Activated CD4-positive, CD25-positive, alpha-beta regulatory T cell (primary cell): ENCODE measurements at places on chromosomes 16 and 17.

GRCh38 chr16:69005641-69006355 is 99.7 kb upstream of the HAS3 start:
- DNase-seq, result no peak

DNA sequence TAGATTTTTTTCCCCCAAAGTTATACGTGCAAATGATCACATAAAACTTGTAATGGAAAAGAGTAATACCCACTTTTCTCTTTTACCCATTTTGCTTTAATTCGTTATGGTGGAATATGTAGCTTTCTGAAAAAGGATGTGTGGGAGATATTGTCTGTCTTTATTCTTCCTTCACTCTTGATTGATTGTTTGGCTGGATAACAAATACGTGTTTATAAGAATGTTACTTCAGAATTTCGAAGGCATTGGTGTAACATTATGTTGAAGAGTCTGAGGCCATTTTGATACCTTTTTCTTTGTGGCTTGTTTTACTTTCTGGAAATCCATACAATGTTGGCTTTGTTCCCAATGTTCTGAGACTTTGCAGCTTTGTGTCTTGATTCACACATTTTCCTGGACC is 71.4 kb downstream of the BCAS3 start:
- DNase-seq, result no peak

DNA sequence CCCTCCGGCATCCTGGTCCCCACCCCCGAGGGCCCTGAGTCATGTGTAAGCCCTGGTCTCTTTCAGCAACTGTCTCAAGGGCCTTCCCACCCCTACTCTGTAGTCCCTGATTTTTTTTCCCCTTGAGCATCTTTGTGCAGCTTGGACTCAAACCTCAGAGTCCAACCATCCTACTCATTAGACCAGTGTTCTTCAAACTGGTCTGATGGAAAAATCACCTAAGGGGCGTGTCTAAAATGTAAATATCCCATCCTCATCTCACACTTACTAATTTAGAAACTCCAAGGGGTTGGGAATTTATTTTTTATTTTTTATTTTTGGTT is 624 bp downstream of the G6PC3 start:
- DNase-seq, result no peak

DNA sequence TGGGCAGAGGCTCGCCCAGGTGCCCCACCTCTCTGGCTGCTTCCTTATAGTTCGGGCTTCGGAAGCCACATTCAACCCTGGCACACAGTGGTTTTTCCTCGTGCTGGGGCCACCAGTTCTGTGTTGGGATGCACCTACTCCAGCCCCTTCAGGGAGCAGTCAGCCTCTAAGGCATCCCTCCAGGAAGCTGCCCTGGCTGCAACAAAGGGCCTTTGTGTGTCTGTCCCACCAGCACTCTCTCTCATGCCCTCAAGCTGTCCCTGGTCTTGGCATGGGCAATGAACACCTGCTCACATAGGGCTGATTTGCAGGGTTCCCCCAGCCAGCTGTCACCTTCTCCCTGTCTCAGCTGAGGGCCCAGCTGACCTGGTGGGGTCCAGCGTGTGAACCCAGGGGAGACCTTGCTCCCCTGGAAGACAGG is 754 bp upstream of the NOXO1 start:
- DNase-seq, result no peak

- no peak for DNase-seq
Observed at GRCh38 chr17:67615736-67616135, 102.0 kb upstream of the NOL11 start.

DNA sequence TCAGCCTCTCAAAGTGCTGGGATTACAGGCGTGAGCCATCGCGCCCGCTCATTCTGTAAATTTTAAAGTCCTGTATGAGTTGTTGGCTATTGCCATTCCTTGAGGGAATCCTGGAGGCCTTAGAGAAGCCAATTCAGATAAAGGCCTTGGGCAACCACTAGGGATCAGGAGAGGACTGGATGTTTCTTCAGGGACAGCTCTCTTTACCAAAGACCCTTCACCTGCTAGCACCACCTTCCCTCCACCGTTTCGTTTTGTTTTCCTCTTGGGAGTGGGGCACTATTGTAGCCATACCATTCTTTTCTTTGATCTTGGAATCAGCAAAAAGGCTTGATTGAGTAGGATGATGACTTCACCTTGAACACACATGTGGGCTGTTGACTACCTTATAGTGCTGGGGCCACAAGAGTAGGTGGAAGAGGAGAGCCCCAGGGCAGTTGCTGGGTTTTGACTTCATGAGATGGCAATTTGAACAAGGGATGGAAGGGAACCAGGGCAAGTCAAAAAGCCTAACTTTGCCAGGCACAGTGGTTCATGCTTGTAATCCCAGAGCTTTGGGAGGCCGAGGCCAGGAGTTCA is 7.0 kb upstream of the ANKRD40CL start:
- DNase-seq, result no peak

GRCh38 chr16:85078952-85079351 is 33.3 kb downstream of the CIBAR2 start:
- DNase-seq, result no peak
